ENCODE measurements at places on chromosomes 6 and 20.
A peak's percentile ranks its signal among the peaks of the same experiment; 100 is the strongest.

- DNase-seq = peak; percentile 73
Observed at GRCh38 chr6:108782179-108783041, 65.8 kb upstream of the ARMC2 start.

- no peak for DNase-seq
Observed at GRCh38 chr6:22809370-22809769, 240.0 kb downstream of the HDGFL1 start.

- DNase-seq = peak; percentile 34
Observed at GRCh38 chr6:143559051-143559660, 47.6 kb upstream of the FUCA2 start.

- no peak for DNase-seq
Observed at GRCh38 chr20:48292806-48293205, 507.5 kb upstream of the SULF2 start.

GRCh38 chr20:17369506-17369905 lies 142.7 kb downstream of the PCSK2 start:
- DNase-seq = no peak

- DNase-seq = no peak
Observed at GRCh38 chr6:25173246-25173645, 105.9 kb upstream of the CARMIL1 start.

DNA sequence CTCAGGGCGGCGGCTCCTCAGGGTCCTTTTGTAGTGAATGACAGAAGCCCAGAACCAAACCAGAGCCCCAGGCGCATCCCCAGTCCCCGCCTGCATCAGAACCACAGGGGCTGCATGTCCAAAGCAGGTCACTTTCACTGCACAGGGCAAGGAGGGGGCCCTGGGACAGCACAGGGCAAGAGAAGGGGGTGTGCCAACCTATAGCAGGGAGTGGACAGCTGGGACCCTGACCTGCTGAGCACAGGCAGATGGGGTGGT lies 501.4 kb downstream of the PREX1 start:
- no peak for DNase-seq

- DNase-seq = no peak
Observed at GRCh38 chr20:15916623-15917022, 656.6 kb downstream of the KIF16B start.

DNA sequence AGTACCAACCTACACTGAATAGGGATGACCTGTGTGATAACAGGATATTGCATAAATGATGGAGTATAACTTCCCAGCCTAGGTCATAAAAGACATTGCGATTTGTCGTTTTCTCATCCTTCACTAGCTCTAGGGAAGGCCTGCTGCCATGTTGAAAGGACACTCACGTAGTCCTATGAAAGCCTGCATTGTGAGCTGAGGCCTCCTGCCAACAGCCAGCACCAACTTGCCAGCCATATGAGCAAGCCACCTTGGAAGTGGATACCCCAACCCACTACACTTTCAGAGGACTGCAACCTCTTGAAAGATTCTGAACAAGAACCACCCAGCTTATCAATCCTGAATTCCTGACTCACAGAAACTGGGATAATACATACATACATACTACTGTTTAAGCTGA lies 3.5 kb upstream of the PANK2 start:
- DNase-seq = no peak

GRCh38 chr6:159689001-159689400 lies 4.0 kb downstream of the SOD2 start:
- no peak for DNase-seq

DNA sequence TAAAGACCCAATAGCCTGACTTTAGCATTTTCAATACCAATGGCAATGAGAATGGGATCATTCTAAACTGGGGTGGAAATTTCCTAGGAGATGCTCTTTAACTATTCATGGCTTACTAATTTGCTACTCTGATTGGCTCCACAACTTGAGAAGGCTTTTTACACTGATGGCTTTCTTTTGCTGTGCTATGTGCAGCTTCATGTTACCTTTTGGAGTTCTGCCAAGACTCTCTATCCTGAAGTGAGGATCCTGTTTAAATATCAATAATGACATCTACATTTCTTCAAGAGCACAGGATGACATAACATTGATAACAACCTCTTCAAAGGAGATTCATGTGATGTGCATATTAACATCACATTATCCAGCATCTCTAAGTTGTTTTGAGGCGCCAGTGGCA lies 43.4 kb upstream of the SIRPG start:
- no peak for DNase-seq

DNA sequence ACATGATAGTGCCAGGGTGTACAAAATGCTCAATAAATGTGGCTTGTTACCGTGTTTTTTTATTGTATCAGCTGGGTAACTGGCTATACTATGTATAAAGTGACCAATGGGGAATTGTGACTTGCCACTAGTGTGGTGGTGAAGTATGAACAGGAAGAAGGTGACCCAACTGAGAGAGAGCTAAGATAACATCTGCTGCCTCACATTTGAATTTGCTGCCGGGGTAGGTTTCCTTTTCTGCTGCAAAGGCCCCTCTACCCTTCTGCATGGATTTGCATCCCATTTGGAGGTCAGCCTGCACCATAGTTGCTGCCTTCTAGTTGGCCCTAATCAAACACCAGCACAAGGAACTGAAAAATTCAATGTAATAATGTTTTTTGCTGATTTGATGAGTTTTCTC lies 24.1 kb downstream of the IL17A start:
- no peak for DNase-seq

DNA sequence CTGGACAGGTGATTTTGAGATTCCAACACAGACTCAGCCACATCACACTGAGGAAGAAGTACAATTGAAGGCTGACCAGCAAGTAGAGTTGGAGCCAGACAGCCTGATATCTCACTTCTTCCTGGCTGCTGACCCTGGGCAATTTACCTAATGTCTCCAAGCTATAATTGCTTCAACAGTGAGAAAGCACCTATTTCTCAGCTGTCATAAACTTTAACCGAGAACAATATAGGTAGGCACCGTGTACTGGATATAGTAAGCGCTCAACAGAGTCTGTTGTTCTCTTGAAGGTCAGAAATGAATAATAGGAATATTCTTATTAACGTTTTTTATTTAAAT lies 28.3 kb downstream of the STX7 start:
- no peak for DNase-seq

Data from AG10803 (cell line).